Astrocyte of the spinal cord (primary cell): ENCODE measurements at places on chromosomes 6 and 20.

DNA sequence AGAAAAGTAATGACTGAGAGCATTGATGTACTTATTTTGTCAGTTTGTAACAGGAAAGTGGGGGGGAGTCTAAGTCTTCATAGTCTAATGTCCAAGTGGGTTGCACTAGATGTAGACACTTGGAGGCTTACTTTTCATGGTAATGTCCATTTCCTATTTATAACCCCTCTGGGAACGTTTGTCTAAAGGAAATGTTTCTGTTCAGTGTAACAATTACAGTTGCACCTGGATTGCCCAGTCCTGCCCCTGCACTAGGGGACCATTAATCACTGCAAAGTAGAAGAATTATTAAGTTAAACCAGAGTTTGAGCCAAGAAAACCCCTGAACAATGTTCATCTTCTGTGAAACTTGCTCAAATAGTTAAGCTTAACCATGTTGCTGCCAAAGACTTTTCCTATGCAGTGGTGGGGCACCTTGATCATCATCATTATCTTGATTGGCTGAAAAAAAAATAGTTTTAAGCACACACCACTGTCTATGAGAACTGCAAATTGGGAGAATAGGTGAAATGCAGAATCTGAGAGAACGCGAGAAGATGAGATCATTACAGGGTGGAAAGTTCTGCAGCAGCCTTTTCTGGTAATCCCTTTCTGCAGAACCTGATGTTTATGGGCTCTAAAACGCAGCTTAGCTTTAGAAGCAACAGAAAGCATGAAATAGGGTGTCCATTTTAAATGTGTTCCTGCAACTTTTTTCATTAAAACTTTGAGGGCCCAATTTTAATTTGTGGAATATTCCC lies 106.0 kb downstream of the ZNF217 start:
- DNase-seq: no peak

GRCh38 chr20:57263801-57264792 lies 2.3 kb downstream of the BMP7 start:
- no peak for DNase-seq

DNA sequence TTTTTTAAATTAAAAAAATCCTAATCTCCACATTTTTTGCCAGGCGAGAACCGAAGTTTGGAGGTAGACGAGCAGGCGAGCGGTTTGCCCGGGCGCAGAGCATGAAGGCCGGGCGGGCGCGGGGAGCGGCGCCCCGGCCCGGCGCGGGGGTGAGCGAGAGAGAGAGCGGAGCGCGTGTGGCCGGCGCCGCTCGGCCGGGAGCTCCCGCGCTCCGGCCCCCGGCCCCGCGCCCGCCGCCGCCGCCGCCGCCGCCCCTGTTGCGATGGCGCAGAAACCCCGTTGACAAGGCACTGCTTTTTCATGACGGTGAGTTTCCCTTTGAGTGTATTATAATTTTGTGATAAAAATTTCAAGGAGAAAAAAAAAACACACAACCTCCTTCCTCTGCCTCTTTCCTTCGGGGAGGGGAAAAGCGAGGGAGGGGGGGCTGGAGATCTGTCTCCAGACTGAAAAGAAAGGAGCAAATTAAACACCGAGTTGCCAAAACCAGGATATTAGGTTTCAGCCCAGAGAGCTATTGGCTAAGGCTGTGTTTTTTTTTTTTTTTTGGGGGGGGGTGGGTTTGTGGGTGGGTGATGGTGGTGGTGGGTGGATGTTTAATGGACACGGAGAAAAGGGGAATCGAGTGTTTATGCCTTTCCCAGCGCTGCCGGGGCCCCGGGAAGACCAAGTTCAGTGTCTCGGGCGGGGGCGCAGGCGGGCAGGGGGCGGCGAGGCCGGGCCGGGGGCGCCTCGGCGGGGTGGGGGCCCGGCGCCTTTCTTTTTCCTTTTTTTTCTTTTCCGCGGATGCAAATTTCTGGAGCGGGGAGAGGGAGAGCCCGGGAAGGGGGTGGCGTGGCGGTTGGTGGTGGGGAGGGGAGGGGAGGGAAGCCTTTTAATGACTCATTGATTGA lies at the start of gene BICRAL:
TSS of gene BICRAL (plus strand) at position 257 of the 893 bp plus-strand sequence. CDS start 39,971 bp downstream, outside the sequence.
- peak; percentile 95 for DNase-seq

GRCh38 chr6:30219244-30219643 lies 6.0 kb upstream of the TRIM26 start:
- peak; percentile 49 for DNase-seq

DNA sequence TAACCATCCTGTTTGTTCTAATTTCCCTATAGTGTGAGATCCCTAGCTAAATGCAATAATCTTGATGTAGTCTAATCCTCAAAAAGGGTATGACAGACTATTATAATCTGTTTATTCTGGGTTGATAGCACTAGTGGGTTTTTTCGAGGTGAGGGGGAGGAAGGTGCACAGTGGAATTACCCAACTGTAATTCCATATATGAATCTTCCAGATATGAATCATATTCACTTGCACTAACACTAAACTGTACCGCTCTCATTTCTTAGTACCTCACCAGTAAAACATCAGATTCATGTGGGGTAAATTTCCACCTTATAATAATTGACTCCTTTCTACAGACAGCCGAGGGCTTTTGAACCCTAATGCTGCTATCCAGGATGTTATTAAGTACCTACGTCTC lies 16.5 kb downstream of the NCOA7 start:
- DNase-seq: no peak

DNA sequence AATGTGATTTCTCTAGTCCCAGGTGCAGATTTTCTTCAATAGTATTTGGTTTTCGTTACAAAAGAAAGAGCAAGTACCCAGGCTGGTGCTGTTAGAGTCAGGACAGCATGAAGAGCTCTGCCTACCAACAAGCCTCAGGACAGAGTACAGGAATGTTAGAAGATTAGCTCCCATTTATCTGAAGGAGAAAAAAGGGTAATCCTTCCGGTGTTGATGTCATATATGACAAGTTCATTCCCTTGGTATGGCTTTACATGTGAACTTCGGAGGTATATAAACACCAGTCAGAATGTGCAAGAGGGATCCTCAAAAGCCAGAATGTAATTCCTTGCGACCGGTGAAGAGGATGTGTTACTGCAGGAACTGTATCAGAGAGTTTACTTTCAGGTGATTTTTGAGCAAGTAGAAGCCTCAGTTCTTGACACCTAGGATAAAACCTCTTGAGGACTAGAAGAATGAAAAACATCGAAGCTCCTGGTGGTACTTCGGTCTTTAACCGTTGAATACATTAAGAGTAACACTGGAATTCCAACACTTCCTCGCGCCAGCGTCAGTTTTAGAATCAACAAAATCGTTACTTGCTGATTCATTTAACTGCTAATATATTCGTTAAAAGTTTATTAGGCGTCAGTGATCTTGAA lies 194.2 kb upstream of the ZNF184 start:
- no peak for DNase-seq

DNA sequence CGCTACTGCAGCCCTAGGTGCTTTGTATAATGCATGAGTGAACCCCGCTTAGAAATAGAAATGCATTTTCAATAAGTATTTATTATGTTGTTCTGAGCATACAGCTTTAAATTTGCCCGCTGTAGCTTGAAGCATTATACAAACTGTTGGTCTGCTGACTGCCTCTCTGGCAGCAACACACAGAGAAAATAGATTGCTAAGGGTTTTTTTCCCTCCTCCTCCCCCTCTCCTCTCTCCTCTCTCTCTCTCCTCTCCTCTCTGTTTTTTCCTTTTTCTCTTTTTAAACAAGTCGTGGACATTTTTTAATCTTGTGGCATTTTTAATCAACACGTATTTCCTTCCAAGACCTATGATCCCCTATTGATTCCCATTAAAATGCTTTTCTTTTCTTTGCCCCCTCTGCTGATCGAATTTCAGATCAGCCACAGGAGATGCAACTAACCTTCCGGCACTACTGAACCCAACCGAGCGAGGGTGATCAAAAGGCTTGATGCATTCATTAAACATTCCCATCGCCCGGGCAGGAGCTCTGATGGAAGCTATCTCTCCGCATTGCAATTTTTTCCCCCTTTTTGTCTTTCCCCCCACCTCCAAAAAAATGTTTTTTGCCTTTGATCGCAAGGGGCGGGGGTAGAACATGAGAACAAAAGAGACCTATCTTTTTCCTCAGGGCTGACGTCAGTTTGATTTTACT lies 90.7 kb upstream of the ARID1B start:
- peak; percentile 77 for DNase-seq

- no peak for DNase-seq
Observed at GRCh38 chr6:119552021-119552420, 202.5 kb upstream of the MAN1A1 start.

DNA sequence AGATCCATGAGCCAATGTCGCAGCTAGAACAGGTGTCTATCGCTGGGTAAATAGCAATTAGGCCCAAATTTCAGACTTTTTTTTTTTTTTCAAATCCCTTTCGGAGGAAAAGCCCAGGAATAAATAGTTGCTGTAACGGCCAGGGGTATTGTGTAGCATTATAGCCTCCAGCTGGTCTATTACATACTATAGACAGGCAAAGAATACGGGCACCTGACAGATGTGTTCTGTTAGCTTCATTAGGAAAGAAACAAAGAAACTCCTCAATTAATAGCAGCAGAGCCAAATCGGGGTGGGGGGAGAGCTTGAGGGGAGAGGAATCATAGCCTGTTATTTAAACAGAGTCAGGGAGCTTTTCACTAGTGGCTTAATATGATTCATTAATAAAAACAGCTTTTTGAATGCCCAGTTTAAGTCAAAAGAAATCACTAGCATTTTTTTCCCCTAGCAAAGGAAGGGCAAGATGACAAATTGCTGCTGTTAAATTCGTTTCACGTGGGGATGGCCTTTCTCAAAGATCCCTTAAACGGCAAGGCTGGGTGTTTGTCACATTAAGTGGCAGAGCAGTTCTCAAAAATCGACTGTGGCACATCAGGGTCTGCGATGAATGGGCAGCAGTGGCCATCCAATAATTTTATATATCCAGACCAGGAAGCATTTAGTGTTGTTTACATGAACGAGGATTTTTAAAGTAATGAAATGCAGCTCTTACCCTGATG lies 139.4 kb downstream of the ID4 start:
- DNase-seq: no peak

DNA sequence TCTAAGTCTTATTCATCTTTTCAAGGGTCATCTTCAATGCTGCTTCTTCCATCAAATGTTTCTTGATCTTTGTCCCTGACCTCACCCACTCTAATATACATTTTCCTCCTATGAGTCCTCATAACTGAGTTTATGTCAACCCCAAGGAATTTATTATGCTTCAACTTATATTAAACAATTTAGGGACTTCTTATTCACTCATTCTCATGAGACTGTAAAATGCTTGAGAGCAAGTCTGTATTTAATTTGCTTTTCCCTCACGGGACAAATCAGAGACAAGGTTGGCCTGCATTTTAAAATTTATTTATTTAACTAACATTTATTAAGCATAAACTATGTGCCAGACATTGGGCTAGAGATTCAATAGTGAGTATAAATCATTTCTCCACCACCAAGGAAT lies 312.0 kb upstream of the NT5E start:
- no peak for DNase-seq

DNA sequence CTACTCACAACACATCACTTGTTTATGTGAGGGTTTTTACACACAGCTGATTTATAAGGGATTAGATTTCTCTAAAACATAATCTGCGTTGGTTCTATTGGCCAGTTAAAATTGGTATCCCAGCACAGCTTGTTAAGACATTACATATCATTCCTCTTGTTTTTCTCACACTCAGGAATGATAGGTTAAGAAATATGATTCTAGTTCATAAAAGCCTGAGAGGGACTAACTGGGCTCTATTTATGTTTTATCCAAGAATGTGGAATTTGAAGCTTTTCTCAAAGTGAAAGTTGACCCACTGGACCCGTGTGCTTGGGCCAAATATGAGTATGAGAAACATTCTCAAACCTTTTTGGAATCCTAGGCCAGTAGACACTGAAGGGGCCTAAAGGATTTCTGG lies 117.3 kb downstream of the TMEM170B start:
- DNase-seq: peak; percentile 70

DNA sequence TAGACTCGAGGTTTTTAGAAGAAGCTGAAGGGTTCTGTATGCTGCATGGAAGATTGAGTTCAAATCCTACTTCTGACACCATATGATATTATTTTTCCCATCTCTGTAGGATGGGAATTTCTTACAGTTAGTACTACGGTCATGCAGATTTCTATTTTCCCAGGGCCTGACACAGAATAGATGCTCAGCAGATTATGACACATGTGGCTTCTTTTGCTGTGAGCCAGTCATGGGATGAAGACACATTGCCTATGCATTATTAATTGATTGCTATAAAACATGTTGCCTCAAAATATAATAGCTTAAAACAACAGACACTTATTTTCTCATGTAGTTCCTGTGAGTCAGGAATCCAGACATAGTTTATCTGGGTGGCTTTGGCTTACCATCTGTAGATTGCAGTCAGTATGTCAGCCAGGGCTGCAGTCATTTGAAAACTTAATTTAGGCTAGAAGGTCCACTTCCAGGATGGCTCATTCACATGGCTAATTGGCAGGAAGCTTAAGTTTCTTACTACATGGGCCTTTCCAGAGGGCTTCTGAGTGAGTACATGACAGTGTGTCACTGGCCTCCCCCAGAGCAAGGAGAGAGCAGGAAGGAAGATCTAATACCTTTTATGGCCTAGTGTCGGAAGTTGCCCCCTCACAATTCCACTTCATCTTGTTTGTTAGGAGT lies 29.5 kb downstream of the TOP1 start:
- DNase-seq: peak; percentile 79

DNA sequence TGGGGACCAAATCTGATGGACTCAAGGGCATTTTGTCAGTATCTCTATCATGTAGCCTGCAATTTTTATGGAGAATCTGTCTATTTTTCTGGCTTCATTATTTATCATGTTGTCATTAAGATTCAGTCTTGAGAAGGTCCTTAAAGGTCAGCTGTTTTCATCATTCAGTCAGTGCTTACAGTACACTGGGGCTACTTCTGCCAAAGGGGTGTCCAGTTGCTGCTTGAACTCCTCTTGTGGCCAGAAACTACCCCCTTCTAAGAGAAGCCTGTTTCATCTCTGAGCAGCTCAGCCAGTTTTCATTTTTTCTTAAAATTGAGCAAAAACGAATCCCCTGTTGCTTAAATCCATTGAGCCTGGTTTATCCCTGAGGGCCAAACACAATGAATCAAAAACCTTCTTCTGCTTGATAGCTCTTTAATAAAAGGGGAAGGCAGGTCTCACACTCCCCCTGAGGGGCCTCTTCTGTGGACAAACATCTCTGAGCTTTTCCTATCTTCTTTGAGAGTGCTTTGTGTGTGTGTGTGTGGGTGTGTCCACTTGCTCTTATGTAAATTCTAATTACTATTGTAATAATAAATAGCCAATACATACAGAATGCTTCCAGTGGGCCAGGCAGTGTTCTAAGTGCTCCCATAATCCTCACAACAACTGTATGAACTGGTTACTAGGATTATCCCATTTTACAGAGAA lies 172.2 kb downstream of the PLCB1 start:
- DNase-seq: no peak

DNA sequence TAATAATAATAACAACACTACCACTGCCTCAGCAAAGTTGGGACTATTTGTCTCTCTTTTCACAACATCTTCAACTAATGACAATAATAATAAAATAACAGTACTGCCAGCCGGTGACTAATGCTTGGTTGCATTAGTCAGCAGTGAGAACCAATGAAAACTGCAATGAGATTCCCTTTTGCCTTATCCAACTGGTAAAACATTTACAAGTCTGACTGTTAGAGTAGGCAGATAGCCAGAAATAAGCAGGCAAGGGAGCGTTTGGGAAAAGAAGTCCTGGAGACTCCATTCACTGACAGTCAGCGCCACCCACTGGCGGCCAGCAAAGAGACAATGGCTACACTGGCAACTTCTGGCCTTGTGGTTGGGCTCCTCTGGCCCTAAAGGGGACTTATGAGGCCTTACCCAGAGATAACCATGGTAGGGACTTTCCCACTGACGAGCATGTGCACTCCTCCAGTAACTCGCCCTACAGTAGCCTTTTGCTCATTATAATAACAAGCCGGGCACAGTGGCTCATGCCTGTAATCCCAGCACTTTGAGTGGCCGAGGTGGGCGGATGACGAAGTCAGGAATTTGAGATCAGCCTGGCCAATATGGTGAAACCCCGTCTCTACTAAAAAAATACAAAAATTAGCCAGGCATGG lies 3.4 kb upstream of the NSFL1C start:
- DNase-seq: peak; percentile 99
